NCI-H1092 treated with DMSO at 0.1 percent for 48 hours (cell line): ENCODE measurements at places on chromosomes 3 and 15.

- no peak for DNase-seq
Measured at GRCh38 chr3:189632242-189632641, 1.1 kb downstream of the TP63 start.

DNA sequence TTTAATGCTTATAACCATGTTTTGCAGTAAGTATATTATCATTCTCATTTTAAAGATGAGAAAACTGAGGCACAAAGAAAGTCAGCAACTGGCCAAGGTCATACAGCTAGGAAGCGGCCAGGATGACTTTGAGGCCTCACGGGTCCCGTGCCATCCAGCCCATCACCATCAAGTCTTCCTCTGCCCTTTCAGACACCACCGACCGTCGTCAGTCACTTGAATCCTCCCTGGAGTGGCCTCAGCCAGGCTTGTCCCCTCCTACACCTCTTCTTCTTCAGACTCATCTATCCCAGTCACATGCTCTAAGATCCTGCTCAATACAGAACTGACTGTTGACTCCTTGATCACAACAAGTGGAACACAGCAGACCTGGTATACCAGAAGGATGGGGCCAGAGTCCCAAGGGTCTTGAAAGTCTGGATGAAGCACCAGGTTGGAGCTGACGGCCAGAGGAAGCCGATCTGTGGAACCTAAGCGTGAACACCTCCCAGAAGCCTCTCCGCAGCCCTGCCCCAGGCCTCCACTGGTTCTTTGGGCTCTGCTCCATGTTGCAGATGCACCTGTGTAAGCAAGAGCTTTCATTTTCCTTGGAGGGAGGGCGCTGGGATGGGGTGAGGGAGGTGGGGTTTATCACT, 22.1 kb downstream of the ITGA11 start:
- no peak for DNase-seq

GRCh38 chr3:110378481-110378880, 693.1 kb upstream of the NECTIN3 start:
- DNase-seq: no peak

GRCh38 chr3:100106094-100106493, 8.2 kb downstream of the FILIP1L start:
- DNase-seq: peak; percentile 18

DNA sequence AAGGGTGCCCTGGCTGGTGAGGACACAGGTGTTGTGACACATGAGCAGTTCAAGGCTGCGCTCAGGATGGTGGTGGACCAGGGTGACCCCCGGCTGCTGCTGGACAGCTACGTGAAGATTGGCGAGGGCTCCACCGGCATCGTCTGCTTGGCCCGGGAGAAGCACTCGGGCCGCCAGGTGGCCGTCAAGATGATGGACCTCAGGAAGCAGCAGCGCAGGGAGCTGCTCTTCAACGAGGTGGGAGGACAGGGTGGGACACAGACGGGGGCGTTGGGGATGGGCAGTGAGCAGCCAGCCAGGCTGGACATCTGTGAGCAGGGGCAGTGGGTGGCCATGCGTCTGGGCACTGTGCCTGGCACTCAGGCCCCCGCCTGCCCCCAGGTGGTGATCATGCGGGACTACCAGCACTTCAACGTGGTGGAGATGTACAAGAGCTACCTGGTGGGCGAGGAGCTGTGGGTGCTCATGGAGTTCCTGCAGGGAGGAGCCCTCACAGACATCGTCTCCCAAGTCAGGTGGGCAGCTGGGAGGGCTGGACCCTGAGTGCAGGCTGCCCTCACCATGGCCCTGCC, 10.3 kb downstream of the ANKRD63 start:
- no peak for DNase-seq

DNA sequence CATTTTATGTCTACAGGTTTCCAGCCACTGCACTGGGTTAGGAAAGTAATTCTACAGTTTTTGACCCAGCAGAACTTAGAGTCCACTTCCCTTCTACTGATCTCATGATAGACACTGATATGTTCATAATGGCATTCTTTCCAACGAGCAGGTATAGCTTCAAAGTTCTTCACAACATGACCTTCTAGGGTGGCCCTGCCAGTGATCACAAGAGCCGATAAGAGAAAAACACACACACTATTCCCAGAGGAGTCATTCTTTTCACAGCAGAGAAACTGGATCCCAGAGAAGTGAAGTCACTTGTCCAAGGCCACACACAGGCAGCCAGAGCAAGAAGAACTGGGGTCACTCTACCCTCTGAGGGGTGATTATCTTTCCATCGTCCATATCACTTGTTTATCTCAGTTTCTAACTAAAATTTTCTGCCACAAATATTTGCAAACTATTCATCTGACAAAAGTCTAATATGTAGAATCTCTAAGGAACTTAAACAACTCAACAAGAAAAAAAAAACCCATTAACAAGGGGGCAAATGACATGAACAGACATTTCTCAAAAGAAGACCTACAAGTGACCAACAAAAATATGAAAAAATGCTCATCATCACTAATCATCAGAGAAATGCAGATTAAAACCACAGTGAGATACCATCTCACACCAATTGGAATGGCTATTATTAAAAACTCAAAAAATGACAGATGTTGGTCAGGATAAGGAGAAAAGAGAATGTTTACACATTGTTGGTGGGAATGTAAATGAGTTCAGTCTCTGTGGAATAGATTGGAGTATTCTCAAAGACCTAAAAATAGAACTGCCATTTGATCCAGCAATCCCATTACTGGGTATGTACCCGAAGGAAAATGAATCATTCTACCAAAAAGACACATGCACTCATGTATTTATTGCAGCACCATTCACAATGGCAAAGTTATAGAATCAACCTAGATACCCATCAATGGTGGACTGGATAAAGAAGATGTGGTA, 31.5 kb downstream of the SPTSSB start:
- DNase-seq: no peak

GRCh38 chr3:53377794-53378193, 30.5 kb upstream of the DCP1A start:
- no peak for DNase-seq

DNA sequence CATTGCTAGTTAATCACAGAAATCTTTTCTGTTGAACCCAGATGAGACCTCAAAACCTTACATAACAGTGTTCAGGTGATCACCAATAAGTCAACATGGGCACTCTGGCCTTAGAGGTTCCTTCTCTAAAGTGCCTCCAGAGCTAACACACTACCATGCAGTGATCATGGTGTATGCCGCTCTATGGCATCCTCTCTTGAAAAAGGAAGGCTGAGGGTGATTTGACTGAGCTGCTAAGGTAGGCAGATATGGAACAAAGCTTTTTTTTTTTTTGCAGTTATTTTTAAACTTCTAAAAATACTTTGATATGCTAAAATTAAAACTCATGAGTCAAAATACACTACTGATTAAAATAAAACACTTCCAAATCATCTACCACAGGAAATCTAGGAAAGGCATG, 46.0 kb downstream of the IGF2BP2 start:
- no peak for DNase-seq

DNA sequence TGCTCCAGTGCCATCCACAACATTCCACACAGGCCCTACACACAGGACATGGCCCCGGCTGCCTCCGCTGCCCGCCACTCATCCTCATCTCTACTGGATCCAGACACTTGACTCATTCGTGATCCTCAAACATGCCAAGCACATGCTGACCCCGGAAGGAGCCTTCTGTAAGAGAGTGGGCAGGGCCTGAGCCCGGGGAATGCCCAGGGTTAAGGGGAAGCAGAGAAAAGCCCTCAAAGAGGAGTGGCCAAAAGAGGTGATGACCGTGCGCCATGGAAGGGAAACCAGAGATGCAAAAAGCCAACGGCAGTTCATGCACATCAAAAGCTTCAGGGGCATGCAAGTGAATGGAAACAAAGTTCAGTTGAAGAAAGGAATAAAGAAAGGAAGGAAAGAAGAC, 46.1 kb downstream of the RFTN1 start:
- DNase-seq: no peak

DNA sequence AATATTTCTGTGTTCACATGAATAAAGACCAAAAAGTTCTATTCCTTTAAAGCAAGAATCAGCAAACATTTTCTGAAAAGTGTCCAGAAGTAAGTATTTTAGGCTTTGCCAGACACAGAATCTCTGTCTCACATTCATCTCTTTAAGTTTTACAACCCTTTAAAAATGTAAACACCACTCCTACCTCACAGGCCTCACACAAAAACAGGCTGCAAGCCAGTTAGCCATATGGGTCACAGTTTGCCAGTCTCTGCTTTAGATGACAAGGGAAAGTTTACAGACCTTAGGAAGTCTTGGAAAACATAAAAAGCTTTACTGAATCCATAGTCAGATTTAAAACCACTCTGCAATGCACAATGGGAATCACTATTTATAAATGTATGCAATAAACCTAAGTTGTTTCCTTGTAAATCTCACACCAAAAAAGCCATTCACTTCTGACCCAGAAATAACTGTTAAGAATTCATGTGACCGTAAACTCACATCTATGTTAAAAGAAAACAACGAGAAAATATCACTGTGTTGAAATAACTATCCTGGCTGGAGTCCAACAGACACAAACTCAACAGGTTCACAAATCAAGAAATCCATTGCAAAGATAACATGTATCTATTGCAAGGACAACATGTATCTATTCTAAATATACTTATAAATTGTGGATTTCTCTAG, 308.2 kb downstream of the ULK4 start:
- DNase-seq: no peak

- DNase-seq: no peak
Measured at GRCh38 chr3:40511031-40511718, 5.3 kb downstream of the ZNF620 start.

- no peak for DNase-seq
Measured at GRCh38 chr3:98596541-98597500, 3.4 kb upstream of the CPOX start.

- DNase-seq: no peak
Measured at GRCh38 chr3:114095796-114096195, 39.3 kb downstream of the QTRT2 start.

DNA sequence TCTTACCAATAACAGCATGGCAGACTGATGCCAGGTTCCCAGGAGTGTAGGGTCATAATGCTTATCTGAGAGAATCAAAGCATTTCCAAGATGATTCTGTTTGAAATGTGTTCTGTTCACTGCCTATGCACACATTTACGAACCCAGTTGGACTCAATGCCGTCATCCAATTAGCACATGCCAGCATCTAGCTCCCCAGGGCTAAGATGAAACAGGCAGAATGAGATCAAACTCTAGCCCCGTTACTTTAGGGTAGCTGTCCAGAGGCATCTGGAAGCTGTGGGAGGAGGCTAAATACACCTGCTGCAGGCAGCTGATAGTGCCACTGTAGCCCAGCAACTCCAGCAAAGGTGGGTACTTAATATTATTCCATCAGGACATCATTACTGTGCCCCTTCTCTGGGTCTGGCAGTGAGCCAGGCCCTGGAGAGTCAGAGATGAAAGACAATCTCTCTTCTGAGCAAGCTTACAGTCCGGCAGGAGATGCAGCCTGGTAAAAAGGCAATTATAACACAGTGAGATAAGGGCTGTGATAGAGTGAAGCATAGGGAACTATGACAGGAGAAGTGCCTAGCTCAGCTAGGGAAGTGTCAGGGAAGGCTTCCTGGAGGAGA, 156.4 kb upstream of the PPP2R3A start:
- no peak for DNase-seq

GRCh38 chr15:69757186-69757585, 304.6 kb downstream of the RPLP1 start:
- DNase-seq: no peak

- DNase-seq: no peak
Measured at GRCh38 chr3:176927706-176928581, 269.3 kb downstream of the TBL1XR1 start.

GRCh38 chr3:14561051-14561960, 21.2 kb upstream of the GRIP2 start:
- DNase-seq: no peak

DNA sequence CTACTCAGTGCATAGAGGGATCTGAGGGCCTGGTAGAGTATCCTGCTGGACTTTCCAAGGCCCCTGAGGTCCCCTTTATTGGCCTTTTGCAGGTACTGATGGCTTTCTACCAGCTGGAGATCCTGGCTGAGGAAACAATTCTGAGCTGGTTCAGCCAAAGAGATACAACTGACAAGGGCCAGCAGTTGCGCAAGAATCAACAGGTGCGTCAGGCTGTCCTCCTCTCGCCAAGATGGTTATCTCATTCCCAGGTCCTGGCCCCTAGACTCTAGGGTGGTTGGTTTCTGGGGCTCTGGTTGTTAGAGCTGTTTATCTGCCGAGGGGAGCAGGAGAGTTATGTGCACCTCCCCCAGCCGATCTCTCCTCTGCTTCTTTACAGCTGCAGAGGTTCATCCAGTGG, 9.3 kb downstream of the EIF2B5 start:
- no peak for DNase-seq

GRCh38 chr3:151096716-151097115, 11.3 kb downstream of the MED12L start:
- no peak for DNase-seq

DNA sequence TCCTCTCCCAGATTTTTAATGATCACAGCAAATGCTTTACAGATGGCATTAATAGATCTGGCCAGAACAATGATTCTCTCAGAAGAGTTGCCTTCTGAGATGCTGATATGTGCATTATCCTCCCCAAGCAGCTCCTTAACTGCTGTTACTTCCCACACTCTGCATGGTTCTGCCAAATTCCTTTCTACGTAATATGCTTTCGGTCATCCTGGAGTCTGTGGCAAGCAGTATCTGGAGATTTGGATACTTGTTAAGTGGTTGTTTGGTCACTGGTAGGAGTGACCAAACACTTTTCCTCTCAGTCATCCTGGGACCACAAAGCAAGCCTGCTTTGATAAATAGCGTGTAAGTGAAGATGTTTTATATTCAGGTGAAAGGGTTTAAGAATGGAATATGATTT, 71.1 kb upstream of the CCNL1 start:
- no peak for DNase-seq

- no peak for DNase-seq
Measured at GRCh38 chr15:66628976-66629723, 63.4 kb upstream of the LCTL start.

DNA sequence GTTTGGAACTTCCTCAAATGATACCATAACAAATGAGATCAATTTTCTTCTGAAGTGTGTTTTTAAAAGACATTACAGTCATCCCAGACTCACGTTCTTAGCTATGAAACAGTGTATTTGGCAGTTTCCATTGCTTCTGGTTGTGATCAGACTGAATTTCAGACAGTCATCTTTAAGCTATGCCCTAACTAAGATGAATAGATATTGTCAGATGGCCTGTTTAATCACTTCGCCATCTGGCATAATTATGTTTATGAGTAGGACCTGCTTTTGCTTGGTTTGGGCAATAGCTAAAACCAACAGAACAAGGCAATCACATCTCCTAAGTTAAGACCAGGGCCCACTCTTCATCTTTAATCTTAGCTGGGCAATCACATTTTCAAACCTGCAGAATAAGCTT, 313.1 kb downstream of the SV2B start:
- no peak for DNase-seq

GRCh38 chr3:112084980-112085705, 1.0 kb upstream of the C3orf52 start:
- no peak for DNase-seq

DNA sequence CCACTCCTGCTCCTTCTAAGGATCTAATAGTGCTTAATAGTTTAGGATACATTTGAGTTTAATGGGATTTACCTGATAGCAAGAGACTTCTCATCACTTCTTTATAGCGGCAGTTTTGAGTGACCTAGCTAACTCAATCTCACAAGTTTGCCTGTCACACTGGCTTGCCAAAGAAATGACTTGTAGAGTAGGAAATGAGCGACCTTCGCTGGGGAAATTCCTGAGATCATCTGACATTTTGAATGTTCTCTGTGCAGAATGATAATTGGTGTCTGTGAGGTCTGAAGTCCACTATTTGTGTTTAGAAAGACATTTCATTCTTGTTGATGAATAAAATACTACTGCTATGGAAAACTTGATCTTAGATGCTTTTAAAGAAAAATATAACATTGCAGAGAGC, 30.3 kb downstream of the SUCLG2 start:
- DNase-seq: no peak
